ENCODE measurements at places on chromosomes 7 and 10.

DNA sequence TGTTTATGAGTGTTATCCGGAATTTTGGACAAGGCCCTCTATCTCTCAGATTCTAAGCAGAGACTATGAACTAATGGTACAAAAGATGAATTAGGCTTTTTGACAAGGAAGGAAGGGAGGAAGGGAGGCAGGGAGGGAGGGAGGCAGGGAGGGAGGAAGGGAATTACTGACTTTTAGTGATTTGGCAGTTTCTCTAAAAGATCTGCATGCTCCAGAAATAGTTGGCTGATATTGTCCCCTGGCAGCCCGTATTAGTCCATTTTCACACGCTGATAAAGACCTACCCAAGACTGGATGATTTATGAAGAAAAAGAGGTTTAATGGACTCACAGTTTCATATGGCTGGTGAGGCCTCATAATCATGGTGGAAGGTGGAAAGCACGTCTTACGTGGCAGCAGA lies 1093.5 kb downstream of the NRG3 start:
- DNase-seq: no peak

- DNase-seq: no peak
These were observed 91.1 kb downstream of the COL13A1 start for GRCh38 chr10:69892816-69893215.

- DNase-seq: no peak
These were observed 119.9 kb downstream of the NRBF2 start for GRCh38 chr10:63253040-63253439.

- no peak for DNase-seq
These were observed 68.4 kb downstream of the CREB3L2 start for GRCh38 chr7:137933270-137934017.

- DNase-seq: no peak
These were observed 1.3 kb downstream of the ABCB1 start for GRCh38 chr7:87599336-87599735.

DNA sequence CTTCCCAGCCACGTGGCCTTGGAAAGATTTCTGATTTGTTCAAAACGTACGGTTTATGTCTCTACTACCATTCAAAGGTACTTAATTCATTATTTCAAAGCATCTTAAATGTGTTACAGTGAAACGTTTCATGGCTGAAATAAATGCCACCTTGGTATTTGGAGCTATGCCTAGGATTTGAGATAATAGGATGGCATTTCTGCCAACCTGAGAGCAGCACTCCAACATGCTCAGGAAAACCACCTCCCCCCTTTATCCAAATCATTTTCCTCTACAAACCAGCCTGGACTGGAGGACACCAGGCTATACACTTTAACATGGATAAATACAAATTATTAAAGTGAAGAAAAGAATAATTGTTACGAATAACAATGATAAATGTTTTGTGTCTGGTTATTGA lies 260.9 kb downstream of the ZMYND11 start:
- DNase-seq: no peak

GRCh38 chr7:91628742-91629141 lies 251.8 kb downstream of the MTERF1 start:
- no peak for DNase-seq

GRCh38 chr7:721619-722248 lies 4.8 kb upstream of the DNAAF5 start:
- no peak for DNase-seq

DNA sequence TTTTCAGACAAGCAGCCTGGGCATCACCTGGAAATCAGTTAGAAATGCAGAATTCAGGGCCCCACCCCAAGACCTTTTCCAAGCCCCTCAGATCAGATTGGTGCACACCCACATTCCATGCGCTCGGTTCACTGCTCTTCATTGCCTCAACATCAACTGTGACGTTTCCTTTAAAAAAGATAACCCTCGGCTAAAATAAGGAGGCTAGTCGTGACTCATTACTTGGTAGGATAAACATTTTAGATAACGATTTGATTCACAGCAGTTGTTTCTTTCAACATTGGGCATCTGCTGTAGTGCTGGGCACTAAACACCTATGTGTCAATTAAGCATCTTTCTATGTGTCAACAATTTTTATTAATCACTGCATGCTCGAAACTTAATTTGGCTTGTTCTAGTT lies 191.1 kb upstream of the LRGUK start:
- no peak for DNase-seq

DNA sequence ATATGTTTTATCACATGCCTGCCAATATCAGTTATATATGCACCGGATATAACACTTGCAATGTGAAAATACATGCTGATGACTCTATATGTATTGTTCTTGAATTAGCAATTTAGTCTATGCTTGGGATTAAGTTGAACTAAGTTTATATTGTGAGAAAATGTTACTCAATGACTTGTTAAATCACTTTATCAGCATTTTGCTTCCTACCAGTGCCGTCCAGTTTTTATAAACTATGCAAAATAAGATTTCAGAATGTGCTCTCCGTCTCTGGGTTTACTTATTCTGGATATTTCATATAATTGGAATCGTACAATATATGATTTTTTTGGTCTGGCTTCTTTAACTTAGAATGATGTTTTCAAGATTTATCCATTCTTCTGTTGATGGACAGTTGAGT lies 25.5 kb upstream of the SLC26A3 start:
- no peak for DNase-seq

- no peak for DNase-seq
These were observed 158.3 kb downstream of the TCF7L2 start for GRCh38 chr10:113108194-113108835.

DNA sequence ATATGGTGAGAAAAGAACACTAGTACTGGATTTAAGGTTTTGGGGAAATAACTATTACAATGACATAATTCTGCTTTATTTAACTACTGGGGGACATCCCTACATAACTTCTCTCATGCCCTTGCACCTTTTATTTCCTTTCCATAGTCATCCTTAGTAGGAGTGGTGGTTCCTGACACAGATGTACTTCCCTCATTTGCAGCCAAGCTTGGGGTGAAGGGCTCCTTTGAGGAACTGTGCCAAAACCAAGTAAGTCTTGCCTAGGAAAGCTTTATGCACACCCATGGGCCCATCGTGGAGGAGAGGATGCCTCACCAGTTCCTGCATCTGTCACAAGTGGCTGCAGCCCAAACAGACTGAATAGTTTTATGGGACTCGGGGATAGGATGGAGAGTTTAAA lies 20.6 kb downstream of the ZDHHC6 start:
- DNase-seq: no peak

DNA sequence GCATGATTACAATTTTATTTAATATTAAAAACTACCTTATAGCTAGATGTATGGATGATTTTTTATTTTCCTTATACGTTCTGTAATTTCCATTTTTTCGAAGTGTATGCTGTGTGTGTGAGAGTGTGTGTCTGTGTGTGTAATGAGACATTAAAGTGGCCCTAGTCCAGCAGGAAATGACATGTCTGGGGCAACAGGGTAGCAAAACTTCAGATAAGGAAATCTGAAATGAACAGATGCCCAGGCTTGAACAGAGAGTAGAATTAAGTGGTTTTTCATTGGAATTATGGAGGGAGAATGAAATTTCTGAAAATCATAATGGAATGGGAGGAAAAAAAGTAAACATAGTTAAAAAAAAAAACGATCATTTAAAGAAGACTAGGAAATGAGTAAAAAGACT lies 200.6 kb downstream of the NRG3 start:
- DNase-seq: no peak

DNA sequence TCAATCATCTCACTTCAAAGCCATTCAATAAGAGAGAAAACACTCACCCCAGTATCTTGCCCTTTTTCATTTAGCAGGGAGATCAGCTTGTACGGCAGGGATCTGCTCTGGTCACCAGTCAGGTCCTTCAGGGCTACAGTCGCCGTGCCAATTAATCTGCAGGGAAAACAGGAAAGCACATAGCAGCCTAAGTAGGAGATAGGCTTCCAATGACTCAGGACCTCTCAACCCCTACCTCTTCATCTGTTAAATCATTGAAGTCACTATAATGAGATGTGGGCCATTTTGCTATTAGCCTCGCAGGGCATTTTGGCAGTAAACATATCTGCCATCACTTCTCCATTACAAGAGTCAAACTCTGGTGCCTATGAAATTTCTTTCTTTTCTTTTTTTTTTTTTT lies 50.8 kb downstream of the MYOF start:
- no peak for DNase-seq

- no peak for DNase-seq
These were observed 58.7 kb upstream of the COL1A2 start for GRCh38 chr7:94336009-94336408.

GRCh38 chr7:9250876-9251275 lies 817.5 kb downstream of the NXPH1 start:
- DNase-seq: no peak

GRCh38 chr10:20355915-20356314 lies 539.7 kb downstream of the PLXDC2 start:
- DNase-seq: no peak

DNA sequence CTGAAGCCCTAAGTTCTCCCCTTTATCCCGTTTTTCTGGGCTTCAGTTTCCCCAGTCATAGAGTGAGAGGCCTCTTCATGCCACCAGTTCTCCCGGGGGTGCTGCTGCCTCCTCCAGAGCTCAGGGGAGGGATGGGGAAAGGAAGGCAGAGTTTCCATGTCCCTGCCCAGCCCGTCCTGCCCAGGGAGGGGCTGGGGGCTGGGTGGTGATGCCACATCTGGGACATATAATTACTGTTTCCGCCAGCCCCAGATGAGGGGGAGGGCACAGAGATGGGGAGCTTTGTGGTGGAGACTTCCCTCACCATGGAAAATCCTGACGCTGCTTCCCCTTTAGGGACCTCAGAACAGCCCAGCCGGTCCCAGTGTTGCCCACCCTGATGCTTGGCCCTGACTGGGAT lies 4.1 kb downstream of the AQP1 start:
- no peak for DNase-seq

GRCh38 chr10:113001599-113002448 lies 51.8 kb downstream of the TCF7L2 start:
- no peak for DNase-seq

DNA sequence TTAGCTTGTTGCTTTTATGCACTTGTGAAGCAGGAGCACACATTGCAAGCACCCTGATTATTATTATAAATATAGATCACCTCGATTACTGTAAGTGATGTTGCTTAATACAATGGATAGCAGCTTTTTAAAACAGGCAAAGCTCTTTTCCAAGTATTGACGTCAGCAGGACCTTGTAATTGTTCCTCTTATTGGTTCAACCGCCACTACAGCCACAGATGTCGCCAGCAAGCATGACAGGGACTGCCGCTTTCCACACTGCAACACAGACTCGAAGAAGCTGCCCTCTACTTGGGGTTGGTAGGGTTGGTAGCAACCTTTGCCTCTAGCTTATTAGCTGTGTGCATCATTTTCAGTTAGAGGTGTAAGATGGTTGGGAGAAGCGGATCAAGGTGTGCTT lies 167.6 kb downstream of the ZNF365 start:
- no peak for DNase-seq

GRCh38 chr10:48926764-48927540 lies 12.7 kb downstream of the LRRC18 start:
- DNase-seq: no peak

- no peak for DNase-seq
These were observed 17.0 kb downstream of the XPNPEP1 start for GRCh38 chr10:109906316-109906715.

DNA sequence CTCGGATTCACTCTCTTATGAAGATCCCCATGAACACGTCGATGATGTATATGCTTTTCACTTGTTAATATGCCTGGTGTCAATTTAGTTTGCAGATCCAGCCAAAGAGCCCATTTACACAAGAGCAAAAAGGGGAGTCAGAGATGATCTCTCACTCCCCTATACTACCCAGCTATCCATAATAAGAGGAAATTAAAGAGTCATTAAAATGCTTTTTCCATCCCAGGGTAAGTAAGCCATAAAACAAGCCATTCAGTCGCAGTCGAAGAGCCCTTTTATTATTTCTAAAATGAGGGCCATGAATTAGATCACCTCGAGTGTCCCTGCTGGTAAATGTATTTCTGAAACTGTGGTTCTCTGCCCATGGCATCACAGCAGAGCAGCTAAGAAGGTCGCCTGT lies 41.2 kb downstream of the CHCHD3 start:
- no peak for DNase-seq

- no peak for DNase-seq
These were observed 33.8 kb upstream of the INPP5A start for GRCh38 chr10:132503581-132504421.

GRCh38 chr10:126218778-126219649 lies 169.3 kb downstream of the ADAM12 start:
- no peak for DNase-seq

- DNase-seq: no peak
These were observed 17.0 kb downstream of the FAM131B start for GRCh38 chr7:143345428-143345900.

- no peak for DNase-seq
These were observed 178.1 kb downstream of the ELFN1 start for GRCh38 chr7:1848013-1848640.

All from BJ (cell line).